ENCODE measurements at places on chromosomes 12 and 14.

DNA sequence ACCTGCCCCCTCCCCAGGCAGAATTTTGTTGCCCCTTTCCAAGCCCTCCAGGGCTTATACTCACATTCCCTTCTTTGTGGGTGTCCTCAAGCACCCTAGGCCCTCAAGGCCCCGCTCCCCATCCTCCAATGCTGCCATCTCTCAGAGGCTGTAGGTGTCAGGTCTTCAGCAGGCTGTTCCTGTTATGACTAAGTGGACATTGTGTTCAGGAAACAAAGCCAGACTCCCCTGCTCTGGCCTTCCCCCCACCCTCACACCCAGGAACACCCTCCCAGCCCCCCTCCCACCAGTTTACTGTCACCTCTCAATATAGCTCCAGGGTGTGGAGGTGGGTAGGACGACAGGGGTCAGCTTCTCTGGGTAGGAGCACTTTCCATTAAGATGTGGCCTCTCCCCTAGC, 1.4 kb upstream of the MYH6 start:
- DNase-seq: no peak

DNA sequence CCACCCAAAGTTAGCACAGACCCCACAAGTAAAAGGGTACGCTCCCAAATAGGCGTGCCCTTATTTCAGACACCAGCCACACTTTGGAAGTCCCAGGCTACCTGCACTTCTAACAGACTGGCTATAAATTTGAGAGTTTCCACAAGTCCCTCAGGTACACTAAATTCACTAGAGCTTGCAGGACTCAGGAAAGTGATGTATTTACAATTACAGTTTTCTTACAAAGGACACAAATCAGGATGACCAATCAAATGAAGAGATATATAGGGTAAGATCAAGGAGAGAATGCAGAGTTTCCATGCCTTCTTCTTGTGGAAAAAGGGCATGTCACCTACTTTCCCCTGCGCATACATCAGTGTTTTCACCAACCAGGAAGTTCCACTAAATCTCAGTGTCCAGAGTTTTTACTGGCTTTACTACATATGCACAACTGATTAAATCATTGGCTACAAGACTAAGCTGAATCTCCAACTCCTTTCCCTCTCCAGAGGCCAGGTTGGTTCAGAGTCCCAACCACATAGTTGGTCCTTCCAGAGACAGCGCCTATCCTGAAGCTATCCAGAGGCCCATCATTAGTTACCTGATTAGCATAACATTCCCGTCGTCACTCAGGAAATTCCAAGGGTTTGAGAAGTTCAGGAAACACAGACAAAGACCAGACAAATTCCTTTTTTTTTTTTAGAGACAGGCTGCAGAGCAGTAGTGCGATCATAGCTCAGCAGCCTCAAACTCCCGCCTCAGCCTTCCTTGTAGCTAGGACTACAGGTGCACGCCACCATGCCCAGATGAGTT, 84.2 kb downstream of the DENND5B start:
- DNase-seq: no peak

DNA sequence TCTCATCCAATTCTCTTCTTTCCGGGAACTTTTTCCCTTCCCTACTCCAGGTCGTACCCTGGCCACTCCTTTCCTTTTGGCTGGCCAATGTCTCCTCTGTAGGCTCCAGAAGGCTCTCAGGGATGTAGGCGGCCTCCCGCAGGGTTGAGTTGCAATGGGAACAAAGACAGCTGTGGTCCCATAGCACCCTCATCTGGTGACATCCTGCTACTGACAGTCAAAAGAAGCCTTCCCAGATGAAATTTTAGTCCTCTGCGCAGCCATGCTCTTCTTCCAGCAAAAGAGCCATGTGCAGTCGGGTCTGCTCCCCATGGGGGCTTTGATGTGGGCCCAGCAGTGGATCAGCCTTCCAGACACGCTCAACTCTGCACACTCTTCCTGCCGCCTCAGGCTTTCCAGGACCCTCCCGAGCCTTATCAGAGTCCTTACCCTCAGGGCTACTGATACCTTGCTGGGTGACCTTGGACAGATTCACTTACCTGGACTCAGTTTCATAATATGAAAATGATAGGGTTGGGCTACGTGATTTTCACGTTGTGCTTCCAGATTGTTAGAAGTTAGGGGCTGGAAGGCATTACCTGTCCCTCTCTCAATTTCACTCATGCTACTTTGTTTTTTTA, 5.5 kb upstream of the CELA1 start:
- no peak for DNase-seq

DNA sequence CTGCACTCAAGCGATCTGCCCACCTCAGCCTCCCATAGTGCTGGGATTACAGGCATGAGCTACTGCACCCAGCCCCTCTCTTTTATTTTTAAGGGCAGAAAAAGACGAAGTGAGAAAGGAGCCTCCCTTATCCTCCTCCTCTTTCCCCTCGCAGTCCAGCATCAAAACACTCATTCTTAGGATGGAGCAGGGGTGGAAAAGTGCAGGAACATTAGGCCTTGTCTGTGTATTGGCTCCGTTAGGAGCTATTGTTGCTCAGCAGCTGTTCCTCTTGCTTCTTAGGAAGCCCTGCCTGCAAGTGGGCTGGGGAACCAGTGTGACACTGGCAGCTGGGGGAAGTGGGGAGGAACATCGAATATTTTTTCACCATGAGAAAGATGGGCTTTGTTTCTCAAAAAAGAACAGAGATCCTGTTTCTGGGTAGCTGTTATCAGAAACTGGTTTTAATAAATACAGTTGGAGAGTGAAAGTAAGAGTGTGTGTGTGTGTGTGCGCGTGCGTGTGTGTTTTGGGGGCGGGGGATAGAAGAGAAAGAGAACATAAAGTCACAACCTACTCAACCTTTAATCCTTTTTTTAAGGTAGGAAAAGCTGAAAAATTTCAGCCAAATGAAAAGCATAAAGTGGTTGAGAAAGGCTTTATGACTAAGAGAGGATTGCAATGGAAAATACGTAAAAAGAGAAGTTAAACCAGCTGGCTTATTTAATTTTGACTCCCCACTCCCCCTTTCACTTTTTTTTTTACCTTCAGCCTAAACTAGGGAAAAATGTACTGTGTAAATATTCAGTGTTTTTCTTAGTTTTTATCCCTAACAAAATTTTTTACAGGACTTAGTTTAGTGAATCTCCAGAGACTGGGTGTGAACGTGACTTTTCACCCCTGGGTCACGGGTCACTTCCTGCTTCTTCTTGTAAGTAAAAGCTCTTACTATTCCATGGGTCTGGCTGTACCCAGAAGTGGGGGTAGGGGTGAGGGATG, 197.2 kb upstream of the PLEKHG7 start:
- no peak for DNase-seq

- DNase-seq: no peak
These were observed 171.2 kb upstream of the EGLN3 start for GRCh38 chr14:34122081-34122480.

- no peak for DNase-seq
These were observed 742 bp upstream of the MARS1 start for GRCh38 chr12:57487055-57487596.

GRCh38 chr14:49461529-49462401, 124.4 kb downstream of the RPS29 start:
- peak; percentile 55 for DNase-seq

GRCh38 chr12:124046456-124046740, 73.4 kb downstream of the ZNF664 start:
- no peak for DNase-seq

- DNase-seq: no peak
These were observed 11.4 kb downstream of the PYGL start for GRCh38 chr14:50932592-50933495.

GRCh38 chr12:130226771-130227170, 64.5 kb downstream of the FZD10 start:
- no peak for DNase-seq

GRCh38 chr12:91264178-91264577, 81.6 kb upstream of the DCN start:
- no peak for DNase-seq

DNA sequence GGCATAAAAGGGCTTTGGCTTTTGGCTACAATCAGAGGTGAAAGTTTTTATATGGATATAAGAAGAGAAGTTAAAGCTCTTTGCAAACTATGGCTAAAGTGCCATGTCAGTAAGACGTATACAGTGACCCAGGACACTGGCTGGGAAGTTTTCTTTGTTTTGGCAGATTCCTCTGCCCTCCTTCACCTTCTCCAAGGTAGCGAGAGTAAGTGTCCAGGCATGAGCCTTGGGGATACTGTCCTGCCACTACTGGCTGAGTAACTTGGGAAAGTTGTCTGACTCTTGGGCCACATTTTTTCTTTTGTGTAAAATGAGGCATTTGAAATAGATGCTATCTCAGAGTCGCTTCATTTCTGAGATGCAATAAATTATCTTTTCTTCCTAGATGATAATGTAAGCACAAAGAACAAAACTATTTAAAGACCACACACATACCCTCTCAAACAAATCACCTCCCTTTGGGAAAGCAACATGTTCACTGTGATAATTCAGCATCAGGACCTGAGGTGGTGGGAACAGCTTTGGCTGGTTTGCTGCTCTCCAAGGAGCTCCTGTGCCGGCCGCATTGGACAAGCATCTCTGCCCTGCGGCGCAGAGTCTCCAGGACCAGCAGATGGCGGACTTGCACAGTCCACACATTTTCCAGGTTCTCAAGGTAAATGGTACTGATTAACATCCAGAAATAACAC, 106.3 kb downstream of the PTCSC3 start:
- no peak for DNase-seq

DNA sequence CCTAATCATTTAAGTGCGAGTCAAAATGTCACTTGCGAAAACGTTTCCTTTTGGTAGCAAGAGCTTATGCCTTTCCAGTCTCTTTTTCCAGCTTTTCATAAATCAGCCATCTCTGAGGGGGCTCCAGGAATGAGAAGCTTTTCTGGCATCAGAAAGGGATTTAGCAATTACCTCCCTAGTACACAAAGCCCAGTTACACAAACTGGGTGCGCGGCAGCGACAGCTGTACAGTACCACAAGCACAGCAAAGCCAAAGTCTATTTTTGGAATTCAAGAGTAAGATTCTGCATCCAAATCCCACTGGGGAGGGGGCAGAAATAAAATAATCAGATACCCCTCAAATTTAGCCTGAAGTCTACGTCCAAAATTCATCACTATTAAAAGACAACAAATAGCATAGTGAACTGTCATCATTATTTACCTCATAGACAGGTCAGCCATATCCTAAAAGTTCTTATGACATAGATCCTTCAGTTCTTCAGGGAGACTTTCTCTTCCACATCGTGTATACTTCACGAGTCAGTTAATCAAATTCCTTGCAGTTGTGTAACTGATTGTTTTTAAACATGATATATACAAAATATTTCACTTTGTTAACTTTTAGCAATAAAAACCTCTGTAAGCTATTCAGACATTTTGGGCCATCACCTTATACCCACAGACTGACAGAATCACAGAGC, 150.8 kb downstream of the TTC7B start:
- DNase-seq: no peak

DNA sequence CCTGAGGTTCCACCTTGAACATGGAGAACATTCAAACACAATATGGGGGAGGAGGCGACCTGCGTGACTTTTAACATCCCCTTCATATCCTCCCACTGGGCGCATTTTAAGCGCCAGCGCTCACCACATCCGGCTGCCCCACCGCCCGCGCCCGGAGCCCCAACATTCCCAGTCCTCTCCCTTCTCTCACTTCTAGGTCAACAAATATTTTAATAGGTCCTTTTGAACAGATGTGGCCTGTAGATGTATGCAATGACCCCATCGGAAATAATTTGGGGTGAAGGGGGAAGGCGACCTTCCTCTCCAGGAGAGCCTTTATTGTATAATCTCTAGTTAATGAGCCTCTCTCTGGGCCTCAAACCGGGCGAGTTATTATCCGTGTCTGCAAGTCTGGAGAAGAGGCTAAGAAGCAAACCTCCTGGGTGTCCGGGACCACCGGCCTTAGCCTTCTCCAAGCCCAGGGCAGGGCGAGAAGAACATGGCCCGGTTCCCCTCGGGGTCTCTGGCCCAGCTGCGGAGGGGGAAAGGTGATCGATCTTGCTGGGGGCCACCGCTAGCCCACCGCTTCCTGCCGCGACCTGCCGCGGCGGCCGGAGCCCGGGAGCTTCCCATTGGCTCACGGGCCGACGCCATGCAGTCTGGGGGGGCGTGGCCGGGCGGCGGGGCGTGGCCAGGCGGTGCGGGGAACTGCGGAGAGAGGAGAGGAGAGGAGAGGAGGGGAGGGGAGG, 83.2 kb upstream of the HMGA2 start:
- no peak for DNase-seq

DNA sequence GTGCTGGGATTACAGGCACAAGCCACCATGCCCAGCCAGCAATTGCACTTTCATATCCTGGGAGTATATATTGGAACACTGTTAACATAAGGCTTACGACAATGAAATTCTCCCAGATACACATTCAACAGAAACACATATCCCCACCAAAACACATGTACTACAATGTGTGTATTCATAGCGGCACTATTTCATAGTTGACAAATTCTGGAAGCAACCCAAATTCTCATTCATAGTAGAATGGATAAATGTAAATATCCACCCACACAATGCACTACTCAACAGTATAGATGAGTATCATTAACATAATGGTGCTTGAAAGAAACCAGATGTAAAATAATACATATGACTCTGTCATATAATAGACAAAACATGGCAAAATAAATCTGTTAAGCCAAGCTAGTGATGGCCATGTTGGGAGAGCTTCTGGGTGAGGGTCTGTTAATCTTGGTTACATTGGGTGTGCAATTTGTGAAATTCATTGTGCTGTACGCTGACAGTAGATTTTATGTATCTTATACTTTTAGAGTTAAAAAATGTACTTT, 2.6 kb upstream of the DNAAF2 start:
- DNase-seq: no peak

DNA sequence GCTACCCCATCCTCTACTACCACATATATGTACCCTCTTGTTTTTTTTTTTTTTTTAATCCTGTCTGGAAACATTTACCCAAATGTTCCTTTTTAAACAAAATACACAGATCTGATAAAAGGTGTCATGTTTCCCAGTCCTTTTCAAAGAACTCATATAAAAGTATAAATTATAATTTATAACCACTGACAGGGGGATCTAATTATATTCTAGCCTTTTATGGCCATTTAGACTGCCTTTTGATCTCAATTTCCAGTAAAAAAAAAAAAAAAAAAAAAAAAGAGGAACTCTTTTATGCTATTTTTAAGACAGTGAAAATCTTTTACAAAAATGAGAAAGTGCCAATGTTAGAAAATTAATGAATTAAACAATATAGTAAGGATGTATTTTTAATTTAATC, 65.0 kb downstream of the NAV3 start:
- DNase-seq: no peak

- no peak for DNase-seq
These were observed 223.3 kb upstream of the SFSWAP start for GRCh38 chr12:131487388-131488124.

DNA sequence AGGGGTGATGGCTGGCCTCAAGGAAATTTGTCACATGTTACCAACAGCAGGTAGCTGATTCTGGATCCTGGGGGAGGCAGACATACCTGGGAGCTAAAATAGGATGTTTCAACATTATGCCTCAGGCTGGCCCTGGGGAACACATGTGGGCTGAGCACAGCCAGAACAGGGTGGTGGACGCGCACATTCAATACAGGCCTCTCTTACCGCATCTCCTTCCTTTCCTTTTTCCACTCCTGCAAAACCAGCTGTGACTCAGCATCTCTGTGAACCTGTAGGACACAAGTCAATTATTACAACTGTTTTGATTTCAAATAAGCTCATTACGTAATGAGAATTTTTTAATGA, 61.0 kb downstream of the NT5DC3 start:
- DNase-seq: no peak

- DNase-seq: no peak
These were observed 339.7 kb downstream of the PRKD1 start for GRCh38 chr14:29587761-29588470.

GRCh38 chr12:40309001-40309400, 84.2 kb downstream of the LRRK2 start:
- DNase-seq: no peak

- no peak for DNase-seq
These were observed 102.4 kb upstream of the E2F7 start for GRCh38 chr12:77167801-77168200.

All from HFF-Myc (cell line).